ENCODE measurements at places on chromosomes 5 and 9.
A peak's percentile ranks its signal among the peaks of the same experiment; 100 is the strongest.

- DNase-seq: no peak
Observed at GRCh38 chr5:169121630-169122420, 179.1 kb downstream of the SLIT3 start.

DNA sequence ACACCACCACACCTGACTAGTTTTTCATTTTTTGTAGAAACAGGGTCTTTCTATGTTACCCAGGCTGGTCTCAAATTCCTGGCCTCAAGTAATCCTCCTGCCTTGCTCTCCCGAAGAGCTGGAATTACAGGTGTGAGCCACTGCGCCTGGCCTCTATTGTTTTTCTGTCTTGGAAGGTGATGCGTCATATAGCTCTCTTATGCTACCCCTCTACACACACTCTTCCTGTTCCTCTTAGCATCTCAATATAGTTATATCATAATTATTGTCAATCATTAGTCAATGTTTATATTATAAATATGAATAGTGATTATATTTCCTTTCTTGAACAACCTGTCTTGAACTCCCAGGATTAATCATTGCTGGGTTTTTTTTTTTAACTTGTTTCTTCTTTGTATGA lies 7.3 kb downstream of the PKD2L2 start:
- DNase-seq: no peak

- no peak for DNase-seq
Observed at GRCh38 chr5:75567710-75568109, 43.5 kb upstream of the ANKDD1B start.

- DNase-seq: no peak
Observed at GRCh38 chr5:116703941-116704340, 129.3 kb upstream of the SEMA6A start.

GRCh38 chr5:163503106-163504078 lies 2.0 kb upstream of the MAT2B start:
- DNase-seq: peak; percentile 83

GRCh38 chr5:79181419-79182022 lies 54.4 kb upstream of the JMY start:
- DNase-seq: no peak

DNA sequence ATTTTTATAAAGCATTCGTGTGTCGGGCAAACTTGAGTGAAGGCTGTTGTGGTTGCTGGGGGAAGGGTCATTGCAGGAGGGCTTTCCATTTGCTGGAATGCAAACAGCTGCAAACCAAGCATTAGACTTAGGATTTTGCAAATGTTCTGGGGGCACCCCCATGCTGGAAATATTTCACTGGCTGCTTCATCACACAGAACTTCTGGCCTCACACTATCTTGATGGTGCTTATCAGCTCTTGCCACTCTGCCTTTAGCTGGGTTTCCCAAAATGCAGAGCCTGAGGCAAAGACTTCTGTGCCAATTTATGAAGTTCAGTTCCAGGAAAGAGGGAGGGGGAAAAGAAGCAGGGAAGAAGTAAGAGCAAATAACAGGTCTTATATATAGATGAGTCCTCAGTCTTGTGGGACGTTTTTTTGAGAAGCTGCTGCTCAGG lies 8.6 kb upstream of the COL15A1 start:
- DNase-seq: no peak

DNA sequence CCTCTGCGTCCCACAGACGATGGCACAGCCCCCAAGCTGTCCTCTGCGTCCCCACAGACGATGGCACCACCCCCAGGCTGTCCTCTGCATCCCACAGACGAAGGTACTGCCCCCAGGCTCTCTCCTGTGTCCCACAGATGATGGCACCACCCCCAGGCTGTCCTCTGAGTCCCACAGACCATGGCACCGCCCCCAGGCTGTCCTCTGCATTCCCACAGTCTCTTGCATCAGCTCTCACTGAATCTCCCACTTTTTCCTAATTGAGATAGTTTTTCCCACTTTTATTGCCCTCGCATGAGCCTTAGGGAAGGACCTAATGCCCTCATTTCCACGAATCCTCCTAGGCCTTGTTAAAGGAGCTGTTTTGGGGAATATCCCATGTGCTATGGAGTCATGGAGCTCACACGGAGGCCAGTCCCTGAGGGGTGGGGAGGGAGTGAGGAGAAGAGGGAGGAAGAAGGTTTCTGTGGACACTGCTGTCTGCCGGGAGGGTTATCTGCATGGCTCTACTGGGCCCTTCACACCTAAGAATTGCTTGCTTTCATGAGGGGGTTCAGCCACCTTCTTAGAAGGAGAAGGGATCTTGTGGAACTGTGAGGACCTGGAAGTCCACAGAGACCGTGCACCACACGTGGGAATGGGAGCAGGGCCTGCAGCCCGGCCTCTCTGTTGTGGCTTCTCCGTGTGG lies 58.2 kb upstream of the PTCH1 start:
- DNase-seq: no peak

DNA sequence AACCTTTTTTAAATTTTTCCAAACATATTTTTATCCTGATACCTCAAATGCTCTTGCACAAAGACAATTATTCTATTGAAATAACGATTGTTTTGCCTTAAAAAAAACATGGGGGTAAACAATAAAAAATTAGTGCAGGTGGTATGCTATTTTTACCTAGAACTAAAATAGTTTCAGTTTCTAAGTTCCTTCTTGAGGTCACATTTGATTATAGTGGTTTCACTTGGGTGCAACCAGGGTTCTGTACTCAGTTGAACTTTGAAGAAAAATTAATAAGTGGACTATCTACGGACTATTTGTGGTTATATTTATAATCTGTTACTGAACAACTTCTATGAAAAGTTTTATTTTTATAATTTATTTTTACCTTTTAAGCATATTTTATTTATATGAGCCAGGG lies 387.1 kb upstream of the IZUMO3 start:
- no peak for DNase-seq

DNA sequence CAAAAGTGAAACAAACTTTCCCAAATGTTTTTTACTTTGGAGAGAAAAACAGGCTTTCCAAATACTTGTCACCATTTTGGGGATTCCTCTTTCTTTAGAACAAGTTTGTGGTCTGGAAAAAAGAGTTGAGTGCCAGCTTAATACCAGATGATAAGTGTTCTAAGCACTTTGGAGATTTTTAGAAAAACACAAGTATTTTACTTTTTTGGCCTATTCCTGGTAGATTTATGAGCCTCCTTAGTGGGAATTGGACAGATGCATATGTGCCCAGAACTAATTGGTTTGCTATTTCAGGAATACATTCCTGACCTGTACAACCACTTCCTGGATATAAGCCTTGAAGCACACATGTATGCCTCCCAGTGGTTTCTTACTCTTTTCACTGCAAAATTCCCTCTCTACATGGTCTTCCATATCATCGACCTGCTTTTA lies 40.5 kb downstream of the GPR21 start:
- DNase-seq: no peak

DNA sequence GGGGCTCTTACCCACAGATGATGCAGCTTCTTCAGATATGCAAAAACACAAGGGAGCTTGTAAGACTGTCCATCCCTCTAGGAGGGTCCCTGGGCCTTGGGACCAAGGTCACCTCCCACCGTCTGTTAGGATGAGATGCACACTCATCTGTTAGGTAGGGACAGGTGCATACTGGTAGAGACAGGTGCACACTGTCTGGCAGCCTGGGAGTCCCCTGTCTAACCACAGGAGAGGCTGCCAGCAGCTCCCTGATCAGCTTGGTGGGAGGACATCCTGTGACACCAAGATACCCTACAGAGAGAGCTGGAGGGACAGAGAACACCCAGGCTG lies 13.2 kb downstream of the TSPAN17 start:
- no peak for DNase-seq

DNA sequence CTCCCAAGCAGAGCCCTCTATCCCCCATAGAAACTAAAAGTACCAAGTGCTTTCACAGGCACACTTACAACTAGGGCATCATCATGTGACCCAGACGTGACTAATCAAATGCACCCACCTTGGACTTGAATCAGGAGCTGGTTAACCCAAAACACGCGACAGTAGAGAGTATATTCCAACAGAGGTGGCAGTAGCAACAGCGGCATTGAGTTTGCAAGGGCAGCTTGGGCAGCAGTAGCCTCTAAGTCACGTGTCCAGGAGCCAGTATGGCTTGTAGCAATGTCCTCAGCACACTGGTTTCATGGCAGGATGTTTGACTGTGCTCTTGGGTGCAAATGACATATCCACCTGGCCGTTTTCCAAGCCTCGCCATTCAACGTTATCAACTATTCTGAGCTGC lies 73.4 kb upstream of the DNAH5 start:
- DNase-seq: no peak

DNA sequence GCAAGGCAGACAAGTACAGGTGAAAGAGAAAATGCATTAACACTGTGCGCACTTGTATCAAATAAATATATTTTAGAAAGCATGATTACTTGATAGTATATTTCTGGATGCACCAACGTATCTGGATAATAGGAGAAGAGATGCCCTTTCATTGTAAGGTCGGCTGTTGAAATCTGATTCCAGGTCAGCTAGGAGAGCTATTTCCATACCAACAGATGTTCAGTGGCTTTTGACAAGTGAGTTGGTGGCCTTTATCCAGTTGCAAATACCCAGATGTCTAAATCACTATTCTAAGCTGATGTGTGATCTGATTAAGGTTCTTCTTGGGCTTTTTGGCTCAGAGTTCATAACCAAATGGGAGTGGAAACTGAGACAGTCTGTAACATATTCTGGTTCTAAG lies 128.2 kb upstream of the TBCA start:
- no peak for DNase-seq

- no peak for DNase-seq
Observed at GRCh38 chr5:16859346-16859745, 76.7 kb downstream of the MYO10 start.

DNA sequence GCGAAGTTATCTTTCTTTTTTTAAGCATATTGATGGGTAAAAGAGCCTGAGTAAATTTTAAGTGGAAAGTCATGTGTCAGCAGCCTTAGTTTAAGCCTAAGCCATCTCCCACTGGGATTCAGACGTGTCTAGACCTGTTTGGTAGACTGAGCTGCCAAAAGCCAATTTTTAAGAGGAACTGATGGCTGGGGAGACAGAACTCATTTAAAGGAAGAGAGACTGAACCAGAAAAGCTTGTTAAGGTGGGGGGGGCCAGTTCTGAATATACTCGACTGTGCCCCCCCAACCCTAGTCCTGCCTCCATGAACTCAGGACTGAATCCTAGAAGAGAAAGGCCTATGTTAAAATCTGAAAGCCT lies 58.3 kb upstream of the PLPP1 start:
- no peak for DNase-seq

GRCh38 chr9:114112778-114113584 lies 13.9 kb upstream of the KIF12 start:
- DNase-seq: peak; percentile 72

GRCh38 chr9:95102572-95102971 lies 214.9 kb downstream of the FANCC start:
- no peak for DNase-seq

DNA sequence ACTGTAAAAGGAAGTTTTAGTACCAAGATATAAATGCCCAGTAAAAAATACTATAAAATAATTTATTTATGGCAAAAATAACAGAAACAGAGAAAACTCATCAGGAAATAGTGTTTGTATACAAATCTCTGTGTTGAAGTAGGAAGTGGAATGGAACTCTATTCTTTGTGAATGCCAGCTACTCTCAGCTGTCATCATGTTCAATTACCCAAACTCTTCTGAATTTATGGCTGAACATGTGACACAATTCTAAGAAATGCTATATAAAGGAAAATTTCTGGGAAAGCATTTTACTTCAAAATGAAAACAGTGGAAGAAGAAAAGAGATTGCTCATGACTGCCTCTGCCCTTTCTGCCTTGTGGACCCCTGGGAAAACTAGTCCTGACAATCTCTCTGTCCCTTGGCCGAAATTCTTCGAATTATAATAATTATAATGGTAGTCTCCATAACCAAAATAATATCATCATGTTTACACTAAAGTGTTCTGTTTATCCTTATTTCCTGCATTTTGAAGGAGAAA lies 522.3 kb upstream of the ST8SIA4 start:
- no peak for DNase-seq

DNA sequence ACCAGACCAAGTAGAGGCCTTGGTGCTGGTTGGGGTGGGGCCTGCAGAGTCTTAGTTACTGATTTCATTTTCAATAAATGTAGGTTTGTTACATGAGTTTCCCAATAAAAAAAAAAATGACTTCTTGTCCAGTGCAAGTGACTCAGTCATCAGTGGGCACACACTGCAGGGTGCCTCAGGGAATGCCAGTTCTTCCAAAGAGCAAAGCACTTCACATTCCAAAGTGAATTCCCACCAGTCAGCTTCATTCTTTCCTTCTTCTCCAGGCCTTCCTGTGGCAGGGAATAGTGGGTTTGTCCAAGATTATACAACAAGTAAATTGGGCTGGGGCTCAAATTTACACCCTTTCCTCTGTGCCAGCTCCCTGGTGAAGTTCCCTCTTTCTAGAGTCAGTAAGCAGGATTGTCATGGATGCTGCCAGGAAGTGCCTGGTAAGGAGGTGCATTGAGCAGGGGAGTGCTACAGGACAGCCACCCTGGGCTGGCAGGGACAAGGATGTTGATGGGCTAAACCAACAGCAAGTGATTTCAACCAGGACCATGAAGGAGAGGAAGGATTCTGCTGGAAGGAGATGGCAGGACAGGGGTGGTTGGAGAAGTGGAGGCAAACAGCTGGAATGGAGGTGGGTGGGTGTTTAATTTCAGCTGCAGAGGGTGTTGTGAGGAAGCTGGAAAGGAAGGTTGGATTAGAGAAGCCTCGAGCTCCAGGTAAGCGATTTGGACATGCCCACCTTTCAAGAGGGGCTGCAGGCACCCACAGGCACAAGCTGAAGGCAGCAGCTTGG lies 3.7 kb upstream of the B4GALT7 start:
- DNase-seq: no peak

GRCh38 chr9:3040761-3041160 lies 196.9 kb upstream of the PUM3 start:
- DNase-seq: no peak

DNA sequence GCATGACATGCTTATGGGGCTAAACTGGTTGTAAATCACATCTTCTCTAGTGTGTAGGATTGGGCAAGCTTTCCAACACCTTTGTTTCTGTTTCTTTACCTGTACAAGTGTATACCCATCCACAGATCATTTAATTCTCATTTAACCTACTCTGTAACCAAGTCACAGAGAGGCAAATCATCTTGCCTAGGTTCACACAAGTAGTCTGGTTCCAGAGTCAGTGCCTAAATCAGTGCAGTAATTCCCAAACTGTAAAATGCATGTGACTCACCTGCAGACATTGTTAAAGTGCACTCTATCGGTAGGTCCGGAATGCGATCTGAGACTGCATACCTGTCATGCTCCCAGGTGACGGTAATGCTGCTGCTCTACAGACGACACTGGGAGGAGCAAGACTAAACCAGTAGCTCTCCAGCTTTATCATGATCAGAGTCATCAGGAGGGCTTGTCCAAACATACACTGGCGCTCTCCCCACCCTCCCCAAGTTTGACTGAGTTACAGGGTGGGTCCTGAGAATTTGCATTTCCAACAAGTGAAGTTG lies 107.9 kb upstream of the FREM1 start:
- DNase-seq: peak; percentile 65

GRCh38 chr9:107281922-107282667 lies 984 bp upstream of the RAD23B start:
- peak; percentile 50 for DNase-seq
